Activated CD8-positive, alpha-beta T cell treated with anti-CD3 and anti-CD28 coated beads for 36 hours (primary cell): ENCODE measurements at places on chromosomes 1 and 21. TPM values are rescaled to one million over a fixed set of nuclear protein-coding genes. Genes with fewer than 3 reads are reported as not detected.

DNA sequence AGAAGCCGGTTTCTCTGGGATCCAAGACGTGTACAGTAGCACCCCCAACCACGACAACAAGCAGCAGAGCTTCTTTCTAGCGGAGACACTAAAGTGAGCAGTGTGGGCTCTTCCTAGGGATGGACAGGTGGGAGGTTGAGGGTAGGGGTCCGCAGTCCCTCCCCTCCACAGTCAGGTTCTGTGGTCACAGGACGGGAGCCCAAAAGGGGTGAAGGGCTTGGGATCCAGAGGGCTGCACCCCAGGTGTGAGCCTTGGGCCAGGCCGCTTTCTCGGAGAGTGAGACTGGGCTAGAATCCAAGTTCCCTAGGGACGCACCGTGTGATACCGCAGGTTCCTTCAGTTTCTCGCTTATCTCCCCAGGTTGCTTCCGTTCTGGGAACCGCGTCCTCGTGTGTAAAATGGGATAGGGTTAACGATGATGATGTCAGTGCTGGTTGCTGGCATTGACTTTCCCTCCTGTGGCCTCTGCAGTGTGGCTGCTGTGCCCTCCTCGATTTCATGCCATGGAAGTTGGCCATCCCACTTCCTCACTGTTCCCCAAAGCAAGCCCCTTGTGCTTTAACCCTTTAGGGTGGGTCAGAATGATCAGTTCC, 17.3 kb upstream of the SELENON start:
- no peak for DNase-seq

GRCh38 chr1:10888291-10888690, 91.8 kb upstream of the CASZ1 start:
- DNase-seq, result no peak

- peak; percentile 84 for DNase-seq
Observed at GRCh38 chr1:11693024-11693590, 1.6 kb downstream of the DRAXIN start.

- DNase-seq, result no peak
Observed at GRCh38 chr1:56531624-56532349, 47.6 kb downstream of the PLPP3 start.

DNA sequence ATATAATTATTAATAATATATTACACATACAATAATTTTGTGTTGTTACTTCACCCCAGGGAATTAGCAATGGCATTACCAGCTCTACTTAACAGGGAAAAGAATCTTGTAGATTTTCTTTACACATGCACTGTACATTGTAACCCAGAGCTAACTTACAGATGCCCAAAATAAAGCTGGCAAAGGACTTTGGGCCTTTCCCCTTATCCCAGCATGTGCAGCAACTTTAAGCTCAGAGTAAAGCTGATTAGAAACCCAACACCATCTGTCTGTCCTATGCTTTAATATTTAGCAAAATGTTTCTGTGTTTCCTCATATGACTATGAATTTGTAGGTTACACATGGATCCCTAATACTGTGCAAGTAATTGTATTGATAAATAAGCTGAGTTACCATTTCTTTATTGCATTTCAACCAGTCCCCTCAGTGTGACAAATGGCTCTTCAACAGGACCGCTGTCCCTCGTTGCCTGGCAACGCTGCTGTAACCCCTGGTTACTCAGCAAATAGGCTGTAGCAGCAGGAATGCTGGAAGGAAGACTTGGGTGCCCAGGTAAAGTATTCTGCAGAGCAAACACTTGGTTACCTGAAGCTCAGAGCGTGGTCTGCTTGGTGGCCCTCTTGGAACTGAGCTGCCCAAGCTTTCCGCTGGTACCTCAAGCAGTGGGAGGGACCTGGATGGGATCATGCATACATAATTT, at the start of gene USH2A:
Gene USH2A, minus strand, starts transcription at position 628 of the 700 bp plus-strand sequence. CDS start 1,112 bp downstream, outside the sequence.
- no peak for DNase-seq

GRCh38 chr21:15631342-15631741, 98.4 kb upstream of the USP25 start:
- no peak for DNase-seq

DNA sequence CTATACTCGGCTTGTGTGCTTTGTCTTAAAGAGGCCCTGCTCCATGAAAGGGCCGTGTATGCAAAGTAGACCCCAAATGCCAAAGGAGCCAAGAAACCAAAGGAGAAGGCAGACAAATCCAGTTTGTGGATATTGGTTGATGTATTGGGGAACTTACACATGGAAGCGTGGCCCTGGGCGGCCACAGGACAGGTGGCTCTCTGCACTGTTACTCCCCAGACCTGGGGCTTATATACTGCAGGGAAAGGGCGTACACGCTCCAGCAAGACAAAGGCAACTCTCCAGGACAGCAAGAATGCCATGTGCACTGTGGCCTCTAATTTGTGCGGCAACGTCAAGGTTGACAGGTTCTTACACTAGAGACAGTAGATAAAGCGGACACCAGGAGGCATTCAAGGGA, 24.8 kb downstream of the RSPH1 start:
- DNase-seq, result no peak

DNA sequence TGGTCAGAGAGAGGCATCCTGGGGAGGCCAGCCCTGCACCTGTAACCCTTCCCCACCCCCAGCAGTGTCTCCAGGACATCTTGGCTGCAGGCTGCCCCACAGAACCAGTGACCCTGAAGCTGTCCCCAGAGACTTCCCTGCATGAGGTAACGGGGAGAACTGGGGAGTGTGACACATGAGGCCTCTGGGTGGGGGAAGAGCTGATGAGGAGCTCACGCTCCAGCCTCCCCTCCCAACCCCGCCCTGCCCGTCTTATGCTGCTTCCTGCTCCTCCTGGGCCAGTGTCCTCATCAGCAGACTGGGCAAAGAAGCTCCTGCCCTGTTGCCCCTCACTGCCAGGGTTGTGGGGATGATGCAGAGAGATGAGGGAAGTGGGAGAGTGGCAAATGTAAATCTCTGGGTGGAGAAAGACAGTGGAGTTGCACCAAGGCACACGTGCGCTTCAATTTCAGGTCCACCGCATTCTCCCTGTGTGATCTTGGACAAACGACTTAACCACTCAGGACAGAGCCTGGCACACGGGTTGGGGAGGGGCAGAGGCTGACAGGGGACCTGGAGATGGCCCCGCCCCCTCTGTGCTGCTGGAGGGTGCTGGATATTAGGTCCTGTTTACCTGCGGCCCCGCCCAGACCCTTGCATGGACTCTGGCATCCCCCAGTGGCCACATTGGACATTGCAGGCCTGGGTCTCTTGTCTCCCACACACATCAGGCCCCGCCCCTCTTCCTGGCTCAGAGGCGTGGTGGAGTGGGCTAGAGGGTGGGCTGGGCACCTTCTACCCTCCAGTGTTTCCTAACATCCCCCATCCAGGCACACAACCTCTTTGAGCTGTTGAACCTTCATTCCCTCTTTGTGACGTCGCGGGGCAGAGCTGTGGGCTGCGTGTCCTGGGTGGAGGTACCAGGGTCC, 12.3 kb downstream of the CLCNKB start:
- peak; percentile 96 for DNase-seq

The SH2D1B gene
- not detected for total RNA-seq

The GSTM4 gene
- 8.3 TPM for total RNA-seq

DNA sequence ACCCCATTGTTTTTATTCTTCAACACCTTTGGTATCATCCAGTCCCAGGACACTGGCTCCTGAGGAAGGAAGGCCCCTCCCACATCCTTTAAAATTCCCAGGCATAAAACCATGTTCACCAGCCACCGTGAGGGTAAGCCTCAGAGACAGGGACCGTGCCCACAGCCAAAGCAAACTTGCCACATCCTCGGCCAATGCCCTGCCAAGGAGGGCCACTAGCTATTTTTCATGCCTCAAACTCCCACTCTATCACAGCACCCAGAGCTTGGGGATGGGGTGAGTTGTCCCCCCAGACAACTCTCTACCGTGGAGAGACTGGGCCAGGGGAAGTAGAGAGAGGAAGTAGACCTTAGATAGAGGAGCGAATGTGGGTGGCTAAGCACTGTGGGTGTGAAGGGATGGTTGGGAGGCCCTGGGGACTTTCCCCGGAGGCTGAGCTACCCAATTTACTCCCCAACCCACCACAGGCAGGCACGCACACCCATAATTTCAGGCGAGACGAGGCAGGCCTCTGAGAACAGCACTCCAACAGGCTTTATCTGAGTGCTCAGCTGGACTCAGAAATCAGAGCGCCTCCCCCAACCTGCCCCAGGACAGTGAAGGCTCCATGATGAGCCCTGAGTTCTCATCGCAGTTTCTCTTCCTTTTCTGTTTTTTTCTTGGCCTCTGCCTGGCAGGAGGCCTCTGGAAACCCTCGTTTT, 15.9 kb upstream of the BTG2 start:
- DNase-seq, result peak; percentile 97

- no peak for DNase-seq
Observed at GRCh38 chr1:75172556-75172955, 38.4 kb downstream of the LHX8 start.

DNA sequence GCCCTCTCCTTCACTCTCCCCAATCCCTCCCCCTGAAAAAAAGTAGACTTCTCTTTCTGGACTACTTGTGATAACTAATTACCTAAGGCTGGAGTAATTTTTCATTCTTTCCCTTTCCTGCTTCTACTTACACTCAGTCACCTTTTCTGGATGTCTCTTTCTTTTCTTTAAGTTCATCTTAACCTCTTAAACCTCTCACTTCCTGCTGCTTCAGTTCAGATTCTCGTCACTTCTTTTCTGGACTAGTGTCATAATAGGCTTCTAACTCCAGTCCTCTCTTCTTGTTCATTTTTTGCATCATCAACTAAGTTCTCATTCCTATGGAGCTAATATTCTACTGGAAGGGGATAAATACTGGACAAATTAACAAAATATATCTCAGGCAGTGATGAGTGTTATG, 75.4 kb downstream of the LRRC53 start:
- no peak for DNase-seq

DNA sequence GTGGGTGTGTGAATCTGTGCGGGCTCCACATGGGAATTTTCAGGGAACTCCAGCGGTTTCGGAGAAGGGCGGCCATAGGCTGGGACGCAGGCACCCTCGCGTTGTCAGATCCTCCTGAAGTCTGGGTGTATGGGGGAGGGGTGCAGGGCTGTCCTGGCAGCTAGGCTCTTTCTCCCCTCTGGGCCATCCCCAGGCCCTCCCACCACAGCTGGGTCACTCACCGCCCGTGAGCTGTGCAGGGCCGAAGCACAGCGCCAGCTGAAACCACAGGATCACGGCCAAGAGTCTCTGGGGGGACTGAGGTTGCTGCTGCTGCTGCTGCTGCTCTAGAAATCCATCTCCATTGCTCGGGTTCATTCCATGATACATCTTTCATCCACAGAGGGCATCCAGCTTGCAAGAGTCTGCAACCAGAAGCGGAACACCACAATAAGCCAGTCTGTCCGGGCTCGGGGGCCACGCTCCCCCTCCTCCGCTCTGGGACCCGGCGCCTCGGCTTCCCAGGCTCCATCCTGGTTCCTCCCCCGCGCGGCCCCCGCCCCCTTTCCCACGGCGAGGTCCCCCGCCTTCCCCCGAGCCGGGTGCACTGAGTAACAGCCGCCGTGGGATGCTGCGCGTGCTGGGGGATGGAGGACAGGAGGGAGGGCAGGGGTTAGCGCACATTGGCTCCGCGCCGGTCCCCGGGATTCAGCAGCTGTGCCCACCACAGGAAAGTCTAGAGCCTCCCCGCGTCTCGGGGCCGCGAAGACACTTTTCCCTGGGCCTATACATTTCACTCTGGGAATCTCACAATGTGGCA, 720 bp downstream of the SUSD4 start:
- DNase-seq, result peak; percentile 39

DNA sequence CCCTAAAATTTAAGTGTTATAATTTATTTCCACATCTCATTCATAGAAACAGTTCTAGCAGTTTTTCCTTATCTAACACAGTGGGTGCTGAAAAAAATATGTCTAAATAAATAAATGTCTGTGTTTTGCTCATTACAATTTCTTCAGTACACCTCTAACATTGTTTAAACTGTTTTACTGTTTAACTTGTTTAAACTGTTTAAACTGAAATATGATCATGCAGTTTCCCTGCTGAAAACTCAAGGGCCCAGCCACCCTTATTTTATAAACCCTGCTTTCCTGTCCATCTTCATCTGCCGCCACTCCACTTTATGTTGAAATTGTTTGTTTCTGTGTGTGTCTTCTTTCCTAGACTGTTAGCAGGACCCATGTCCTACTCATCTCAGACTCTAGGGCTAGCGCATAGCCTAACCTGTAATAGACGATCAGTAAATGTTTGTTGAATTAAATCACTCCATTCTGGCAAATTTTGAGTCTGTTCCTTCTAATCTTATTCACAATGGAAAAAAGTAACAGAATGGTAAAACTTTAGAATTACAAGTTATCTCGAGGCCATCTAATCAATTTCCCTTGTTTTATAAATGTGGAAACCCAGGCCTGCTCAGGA, 9.4 kb upstream of the PIK3C2B start:
- DNase-seq, result no peak

DNA sequence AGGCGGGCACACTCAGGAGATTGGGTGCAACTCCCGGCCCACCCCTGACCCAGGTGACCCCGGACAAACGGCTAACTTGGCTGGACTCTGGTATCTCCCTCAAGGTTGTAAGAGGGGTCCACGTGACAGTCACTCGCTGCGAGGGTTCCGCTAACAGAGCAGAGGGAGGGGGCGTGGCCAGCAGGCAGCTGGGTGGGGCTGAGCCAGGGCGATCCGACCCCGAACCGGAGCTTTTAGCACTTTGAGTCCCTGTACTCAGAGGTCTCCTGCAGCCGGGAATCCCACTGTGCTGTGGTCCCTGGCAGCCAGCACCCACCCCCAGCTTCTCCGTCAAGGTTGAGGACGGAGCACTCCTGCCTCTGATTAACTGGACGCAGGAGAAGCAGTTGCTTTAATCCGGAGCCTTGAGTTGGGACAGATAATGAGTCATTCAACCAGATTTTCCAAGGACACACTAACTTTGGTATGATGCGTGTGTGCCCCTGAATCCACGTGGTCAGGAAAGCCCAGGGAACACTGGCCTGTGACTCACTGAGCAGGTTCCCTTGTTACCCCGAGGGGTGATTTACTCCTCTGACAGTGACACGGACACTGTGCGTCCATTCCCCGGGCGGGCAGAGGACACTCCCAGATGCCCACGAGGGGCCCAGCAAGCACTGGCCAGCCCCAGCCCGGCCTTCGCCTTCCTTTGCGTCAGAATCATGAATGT, 16.8 kb downstream of the TRPM2 start:
- no peak for DNase-seq

GRCh38 chr1:113872219-113872935, 865 bp upstream of the PTPN22 start:
- peak; percentile 47 for DNase-seq

DNA sequence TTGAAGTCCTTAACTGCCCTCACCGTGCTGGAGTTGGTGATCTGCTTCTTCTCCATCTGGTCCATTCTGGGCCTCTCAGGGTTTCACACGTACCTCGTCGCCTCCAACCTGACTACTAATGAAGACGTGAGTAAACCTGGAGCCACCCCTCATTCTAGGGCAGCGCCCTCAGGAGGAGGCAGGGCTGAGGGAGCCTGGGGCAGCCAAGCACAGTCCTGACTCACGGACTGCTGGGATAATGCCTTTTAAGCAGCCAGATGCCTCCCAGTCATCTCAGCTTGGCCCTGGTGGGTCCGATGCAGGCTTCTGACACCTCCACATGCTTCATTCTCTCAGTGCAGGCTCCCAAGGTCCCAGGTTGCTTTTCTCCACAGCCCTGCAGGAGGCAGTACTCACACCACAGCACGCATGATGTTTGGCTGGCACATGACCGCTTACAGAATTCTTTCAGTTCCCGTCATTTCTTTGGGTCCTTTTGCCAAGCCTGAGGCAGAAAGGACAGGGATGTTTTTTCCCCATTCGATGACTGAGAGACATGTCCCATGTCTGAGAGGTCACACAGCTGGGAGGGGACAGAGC, 11.8 kb upstream of the SFN start:
- no peak for DNase-seq

- DNase-seq, result no peak
Observed at GRCh38 chr1:83776913-83777757, 221.8 kb downstream of the TTLL7 start.

The SHE gene
- total RNA-seq, result not detected

- no peak for DNase-seq
Observed at GRCh38 chr1:8025061-8025670, 943 bp downstream of the ERRFI1 start.
